T-cell (primary cell): ENCODE measurements at places on chromosomes 2 and 18. TPM values are rescaled to one million over a fixed set of nuclear protein-coding genes. Genes with fewer than 3 reads are reported as not detected.
A peak's percentile ranks its signal among the peaks of the same experiment; 100 is the strongest.

DNA sequence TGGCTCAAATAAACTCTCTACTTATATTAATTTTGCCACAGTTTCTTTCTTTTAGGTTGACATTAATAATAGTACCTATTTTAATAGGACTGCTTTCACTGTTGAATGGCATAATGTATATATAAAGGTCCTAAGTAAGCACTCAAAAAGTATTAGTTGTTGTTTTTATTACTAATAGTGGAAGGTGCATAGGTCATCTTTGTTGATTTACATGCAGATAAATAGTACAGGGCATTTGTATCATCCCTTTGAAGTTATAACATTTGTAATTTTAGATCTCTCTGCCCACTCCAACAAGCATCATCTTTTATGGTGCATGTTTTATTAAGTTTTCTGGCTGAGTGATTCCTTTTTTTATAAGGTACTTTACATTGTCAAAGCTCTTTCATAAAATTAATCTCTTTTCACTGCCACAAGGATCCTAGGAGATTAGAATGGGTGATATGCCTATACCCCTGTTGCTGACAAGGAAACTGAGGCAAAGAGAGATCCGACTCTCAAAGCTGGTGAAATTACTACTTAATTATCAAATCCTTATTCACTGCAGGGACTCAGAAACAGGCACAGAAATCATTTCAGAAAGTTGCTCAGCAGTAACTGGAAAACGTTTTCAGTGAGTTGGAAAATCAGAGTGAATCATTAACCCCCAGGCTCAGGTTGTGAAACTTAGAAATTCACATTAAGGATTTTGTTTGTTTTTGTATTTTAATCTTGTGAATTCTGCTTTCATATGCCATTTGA lies 299.6 kb downstream of the AGPS start:
- H3K27me3 ChIP-seq: no peaks in the 10 kb centered on the region
- no peak for DNase-seq
- H3K4me1 ChIP-seq: no peaks in the 10 kb centered on the region
- no peaks in the 10 kb centered on the region for H3K36me3 ChIP-seq

DNA sequence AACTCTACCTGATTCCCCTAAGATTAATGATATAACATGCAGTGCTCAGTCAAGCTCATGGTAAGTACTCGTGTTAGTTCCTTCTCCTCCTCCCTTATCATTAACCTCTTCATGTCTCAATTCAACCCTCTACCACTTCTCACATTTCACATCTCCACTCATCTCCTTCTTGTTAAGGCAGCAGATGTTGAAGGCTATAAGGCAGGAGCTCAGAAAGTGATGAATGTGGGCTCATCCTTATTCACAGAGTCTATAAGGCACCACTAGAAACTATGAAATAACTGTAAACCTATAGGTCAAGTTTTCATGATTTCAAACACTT lies 56.0 kb downstream of the CLHC1 start:
- H3K4me1 ChIP-seq: no peaks in the 10 kb centered on the region

- peaks cover 3% of the 10 kb centered on the region for H3K36me3 ChIP-seq
- no peaks in the 10 kb centered on the region for H3K4me1 ChIP-seq
- no peak overlapping the region for H3K4me3 ChIP-seq
- DNase-seq: no peak
- H3K27ac ChIP-seq: no peak overlapping the region
Observed at GRCh38 chr2:219477815-219478214, 20.9 kb upstream of the GMPPA start.

DNA sequence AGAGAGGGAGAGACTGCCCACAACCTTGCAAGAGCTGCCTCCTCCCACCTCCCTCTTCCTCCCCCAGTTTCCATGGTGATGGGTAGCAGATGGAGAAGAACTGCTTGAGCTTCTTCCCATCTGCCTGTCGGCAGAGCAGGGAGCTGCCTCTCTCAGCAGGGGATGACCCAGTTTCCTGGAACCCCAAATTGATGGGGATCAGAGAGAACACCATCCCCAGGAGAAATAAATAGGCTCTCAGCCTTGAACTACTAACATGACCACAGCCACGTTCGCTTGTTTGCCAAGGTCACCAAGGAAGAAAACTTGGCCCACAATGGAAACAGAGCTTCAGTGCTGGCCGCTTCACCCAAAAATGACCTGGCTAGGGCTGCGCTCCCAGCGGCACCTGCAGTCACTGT lies 82.2 kb downstream of the ADD2 start:
- no peaks in the 10 kb centered on the region for H3K36me3 ChIP-seq
- no peak overlapping the region for H3K4me3 ChIP-seq
- no peak for DNase-seq

DNA sequence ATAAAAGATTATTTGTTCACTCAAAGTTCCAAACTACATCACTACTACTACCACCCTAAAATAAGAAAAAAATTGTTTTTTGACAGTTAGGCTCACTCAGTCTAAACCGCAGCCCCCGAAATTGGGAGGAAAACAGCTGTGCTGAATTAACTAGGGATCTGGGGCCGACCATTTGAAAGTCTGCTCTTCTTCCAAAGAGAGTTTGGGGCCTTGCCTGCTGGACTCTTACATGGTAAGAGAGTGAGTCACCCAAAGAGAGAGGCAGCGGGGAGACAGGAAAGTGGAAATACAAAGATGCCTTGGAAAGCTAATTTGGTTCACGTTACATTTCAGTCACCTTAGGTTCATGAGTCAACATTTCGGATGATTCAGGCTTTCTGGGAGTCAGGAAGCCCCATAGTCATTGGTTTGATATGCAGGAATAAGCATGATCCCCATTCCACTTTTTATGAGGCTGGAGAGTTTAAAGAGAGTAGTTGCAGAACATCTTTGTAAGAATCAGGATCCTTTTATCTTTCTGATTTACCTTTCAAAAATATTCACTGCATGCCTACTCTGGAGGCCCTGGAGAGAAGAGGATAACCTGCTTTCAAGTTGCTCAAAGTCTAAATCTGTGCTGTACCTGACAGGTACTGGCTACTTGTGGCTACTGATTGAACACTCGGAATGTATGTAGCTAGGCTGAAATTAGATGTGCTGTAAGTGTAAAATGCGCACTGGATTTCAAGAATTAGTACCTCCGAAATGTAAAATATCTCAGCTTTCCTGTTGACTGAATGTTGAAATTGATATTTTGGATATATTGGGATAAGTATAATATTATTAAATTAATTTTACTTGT lies 995 bp upstream of the RTN4 start:
- peak overlapping the region; percentile 91 for H3K4me3 ChIP-seq
- peaks cover 25% of the 10 kb centered on the region for H3K4me1 ChIP-seq

DNA sequence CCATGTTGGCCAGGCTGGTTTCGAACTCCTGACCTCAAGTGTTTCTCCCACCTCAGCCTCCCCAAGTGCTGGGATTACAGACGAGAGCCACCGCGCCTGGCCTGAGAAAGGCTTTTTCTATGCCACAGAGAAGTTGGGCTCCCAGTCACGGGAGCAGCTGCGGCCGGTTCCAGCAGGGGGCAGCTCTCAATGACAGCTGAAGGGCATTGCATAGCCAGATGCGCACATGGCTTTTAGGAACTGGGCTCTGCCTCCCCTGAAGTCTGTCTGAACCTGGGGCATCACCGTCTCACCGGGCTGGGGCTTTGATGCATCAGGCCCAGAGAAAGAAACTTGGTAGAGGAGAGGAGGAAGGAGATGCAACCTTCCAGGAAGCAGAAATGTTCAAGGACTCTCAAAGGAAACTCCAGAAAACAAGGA lies 84.2 kb upstream of the LAPTM4A start:
- H3K27ac ChIP-seq: no peak overlapping the region
- no peaks in the 10 kb centered on the region for H3K4me1 ChIP-seq
- no peaks in the 10 kb centered on the region for H3K36me3 ChIP-seq
- no peak for DNase-seq
- H3K27me3 ChIP-seq: peaks cover 31% of the 10 kb centered on the region

- no peak overlapping the region for H3K27ac ChIP-seq
- no peaks in the 10 kb centered on the region for H3K36me3 ChIP-seq
- DNase-seq: no peak
- no peak overlapping the region for H3K4me3 ChIP-seq
- no peaks in the 10 kb centered on the region for H3K27me3 ChIP-seq
- H3K4me1 ChIP-seq: no peaks in the 10 kb centered on the region
Observed at GRCh38 chr2:42835577-42836371, 43.4 kb upstream of the HAAO start.

SP9 gene
- total RNA-seq: not detected

ATP8B1 gene
- not detected for total RNA-seq

DNA sequence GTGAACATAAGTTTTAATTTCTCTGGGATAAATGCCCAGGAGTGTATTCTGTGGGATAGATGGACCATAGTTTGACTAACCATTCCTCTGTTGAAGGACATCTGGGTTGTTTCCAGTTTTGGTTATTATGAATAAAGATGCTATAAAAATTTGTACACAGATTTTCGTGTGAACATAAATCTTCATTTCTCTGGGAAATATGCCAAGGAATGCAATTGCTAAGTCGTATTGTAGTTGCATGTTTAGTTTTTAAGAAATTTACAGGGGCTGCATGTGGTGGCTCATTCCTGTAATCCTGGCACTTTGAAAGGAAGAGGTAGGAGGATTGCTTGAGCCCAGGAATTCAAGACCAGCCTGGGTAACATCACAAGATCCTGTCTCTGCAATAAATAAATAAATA lies 6.9 kb upstream of the SLC11A1 start:
- no peak for DNase-seq
- H3K27ac ChIP-seq: no peak overlapping the region

- H3K27ac ChIP-seq: no peak overlapping the region
- no peak for DNase-seq
- H3K4me3 ChIP-seq: no peak overlapping the region
- no peaks in the 10 kb centered on the region for H3K36me3 ChIP-seq
- peaks cover 82% of the 10 kb centered on the region for H3K4me1 ChIP-seq
Observed at GRCh38 chr2:230666446-230666845, 46.2 kb upstream of the CAB39 start.

NBAS gene
- total RNA-seq: 33.1 TPM

- no peak overlapping the region for H3K4me3 ChIP-seq
- peaks cover 57% of the 10 kb centered on the region for H3K36me3 ChIP-seq
- peaks cover 14% of the 10 kb centered on the region for H3K4me1 ChIP-seq
- no peak for DNase-seq
- no peaks in the 10 kb centered on the region for H3K27me3 ChIP-seq
Observed at GRCh38 chr2:160298960-160299359, 98.9 kb upstream of the ITGB6 start.

ENOSF1 gene
- 97.6 TPM for total RNA-seq

DNA sequence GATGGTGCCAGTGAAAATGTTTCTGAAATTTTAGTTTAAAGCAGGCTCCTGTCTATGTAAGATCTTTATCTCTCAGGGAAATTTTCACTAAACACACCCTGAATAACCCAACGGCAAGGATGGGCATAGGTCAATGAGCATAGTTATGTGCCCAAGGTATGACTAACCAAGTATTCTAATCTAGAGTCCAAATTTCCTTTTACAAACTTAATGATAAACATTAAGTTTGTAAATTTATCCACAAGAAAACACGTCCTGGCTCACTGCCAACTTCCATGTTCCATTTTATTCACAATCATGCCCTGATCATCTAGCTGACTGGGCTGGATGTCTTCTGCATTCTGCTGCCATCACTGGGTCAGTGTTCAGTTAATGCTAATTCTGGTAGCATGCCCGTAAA lies 151.2 kb downstream of the SRBD1 start:
- no peaks in the 10 kb centered on the region for H3K36me3 ChIP-seq
- H3K4me3 ChIP-seq: no peak overlapping the region
- DNase-seq: no peak
- H3K27me3 ChIP-seq: no peaks in the 10 kb centered on the region

DNA sequence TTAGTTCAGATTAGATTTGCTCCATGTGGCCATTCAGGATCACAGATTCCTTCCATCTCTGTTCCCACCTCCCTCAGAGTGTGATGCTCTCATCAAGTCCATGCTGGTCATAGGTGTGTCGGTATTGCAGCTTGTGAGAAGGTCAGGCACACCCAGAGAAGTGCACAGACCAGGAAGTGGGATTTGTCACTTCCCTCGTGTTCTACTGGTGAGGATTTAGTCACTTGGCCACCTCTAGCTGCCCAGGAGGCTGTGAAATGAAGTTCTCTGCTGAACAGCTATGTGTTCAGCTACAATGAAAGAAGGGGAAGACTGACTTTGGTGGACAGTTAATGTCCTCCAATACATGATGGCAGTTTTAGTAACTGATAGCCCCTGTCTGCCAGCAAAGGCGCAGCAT lies 3.5 kb upstream of the LANCL1 start:
- no peaks in the 10 kb centered on the region for H3K27me3 ChIP-seq
- H3K27ac ChIP-seq: no peak overlapping the region
- H3K4me3 ChIP-seq: no peak overlapping the region
- peaks cover 16% of the 10 kb centered on the region for H3K4me1 ChIP-seq
- no peaks in the 10 kb centered on the region for H3K36me3 ChIP-seq
- no peak for DNase-seq

GPBAR1 gene
- 0.89 TPM for total RNA-seq

DNA sequence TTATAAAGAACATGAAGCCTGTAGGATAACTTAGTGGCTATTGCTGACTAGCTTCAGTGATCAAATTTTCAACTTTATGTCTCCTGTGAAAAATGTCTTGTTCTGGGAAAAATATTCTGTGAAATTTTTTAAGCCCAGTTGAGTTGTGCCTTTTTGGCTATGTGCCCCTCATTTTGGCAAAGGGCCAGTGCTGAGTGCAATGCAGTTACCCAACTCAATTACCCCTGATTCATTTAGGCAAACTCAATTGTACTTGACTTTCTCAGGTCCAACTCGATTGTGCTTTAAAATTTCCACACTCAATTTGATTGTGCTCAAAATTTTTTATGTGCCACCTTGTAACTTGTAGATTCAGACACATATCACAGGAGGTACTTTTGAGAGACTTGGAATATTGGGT lies 548.8 kb upstream of the NRP2 start:
- no peaks in the 10 kb centered on the region for H3K36me3 ChIP-seq
- no peak for DNase-seq
- H3K27ac ChIP-seq: no peak overlapping the region
- H3K4me1 ChIP-seq: peaks cover 20% of the 10 kb centered on the region

GRCh38 chr18:44819944-44820510 lies 139.3 kb downstream of the SETBP1 start:
- no peaks in the 10 kb centered on the region for H3K36me3 ChIP-seq
- no peak overlapping the region for H3K27ac ChIP-seq
- H3K4me1 ChIP-seq: no peaks in the 10 kb centered on the region
- no peak overlapping the region for H3K4me3 ChIP-seq
- DNase-seq: no peak

GRCh38 chr18:51135364-51135763 lies 62.1 kb downstream of the MEX3C start:
- H3K36me3 ChIP-seq: no peaks in the 10 kb centered on the region
- H3K4me3 ChIP-seq: no peak overlapping the region
- no peak for DNase-seq
- no peaks in the 10 kb centered on the region for H3K27me3 ChIP-seq
- no peaks in the 10 kb centered on the region for H3K4me1 ChIP-seq

HRH4 gene
- total RNA-seq: 2.7 TPM

- no peaks in the 10 kb centered on the region for H3K36me3 ChIP-seq
- no peaks in the 10 kb centered on the region for H3K4me1 ChIP-seq
- no peak overlapping the region for H3K4me3 ChIP-seq
- peaks cover 16% of the 10 kb centered on the region for H3K27me3 ChIP-seq
- DNase-seq: no peak
- no peak overlapping the region for H3K27ac ChIP-seq
Observed at GRCh38 chr18:48345596-48345995, 63.6 kb downstream of the ZBTB7C start.

GRCh38 chr2:128535953-128536352 lies 217.3 kb upstream of the HS6ST1 start:
- no peaks in the 10 kb centered on the region for H3K27me3 ChIP-seq
- H3K27ac ChIP-seq: no peak overlapping the region
- no peaks in the 10 kb centered on the region for H3K4me1 ChIP-seq
- H3K4me3 ChIP-seq: no peak overlapping the region

ANKRD53 gene
- 0.66 TPM for total RNA-seq

- no peak overlapping the region for H3K27ac ChIP-seq
- H3K36me3 ChIP-seq: no peaks in the 10 kb centered on the region
- peaks cover 17% of the 10 kb centered on the region for H3K27me3 ChIP-seq
- no peak for DNase-seq
- H3K4me1 ChIP-seq: no peaks in the 10 kb centered on the region
Observed at GRCh38 chr2:777546-777945, 100.3 kb upstream of the TMEM18 start.
